ENCODE measurements at places on chromosomes 16 and 17. TPM values are rescaled to one million over a fixed set of nuclear protein-coding genes. Genes with fewer than 3 reads are reported as not detected.

DNA sequence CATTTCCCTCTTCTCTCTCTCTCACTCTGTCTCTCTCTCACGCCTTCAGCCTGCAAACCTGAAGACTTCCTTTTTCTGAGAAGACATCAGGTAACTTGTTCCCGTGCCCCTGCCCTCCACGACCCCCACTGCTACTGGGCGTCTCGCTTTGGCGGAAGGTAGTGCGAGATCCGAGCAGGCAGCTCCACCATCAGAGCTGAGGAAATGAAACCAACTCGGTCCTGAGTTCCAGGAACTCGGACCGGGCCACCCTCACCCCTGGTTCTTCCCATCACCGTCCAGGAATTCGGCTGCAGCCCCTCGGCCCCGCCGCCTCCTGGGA lies 585 bp downstream of the MLKL start:
- DNase-seq = no peak

- DNase-seq = no peak
Measured at GRCh38 chr17:31275116-31275515, 21.9 kb downstream of the OMG start.

GRCh38 chr16:71930013-71930563 lies 34.8 kb downstream of the IST1 start:
- DNase-seq = no peak

GRCh38 chr16:21946889-21947635 lies 6.1 kb upstream of the UQCRC2 start:
- no peak for DNase-seq

DNA sequence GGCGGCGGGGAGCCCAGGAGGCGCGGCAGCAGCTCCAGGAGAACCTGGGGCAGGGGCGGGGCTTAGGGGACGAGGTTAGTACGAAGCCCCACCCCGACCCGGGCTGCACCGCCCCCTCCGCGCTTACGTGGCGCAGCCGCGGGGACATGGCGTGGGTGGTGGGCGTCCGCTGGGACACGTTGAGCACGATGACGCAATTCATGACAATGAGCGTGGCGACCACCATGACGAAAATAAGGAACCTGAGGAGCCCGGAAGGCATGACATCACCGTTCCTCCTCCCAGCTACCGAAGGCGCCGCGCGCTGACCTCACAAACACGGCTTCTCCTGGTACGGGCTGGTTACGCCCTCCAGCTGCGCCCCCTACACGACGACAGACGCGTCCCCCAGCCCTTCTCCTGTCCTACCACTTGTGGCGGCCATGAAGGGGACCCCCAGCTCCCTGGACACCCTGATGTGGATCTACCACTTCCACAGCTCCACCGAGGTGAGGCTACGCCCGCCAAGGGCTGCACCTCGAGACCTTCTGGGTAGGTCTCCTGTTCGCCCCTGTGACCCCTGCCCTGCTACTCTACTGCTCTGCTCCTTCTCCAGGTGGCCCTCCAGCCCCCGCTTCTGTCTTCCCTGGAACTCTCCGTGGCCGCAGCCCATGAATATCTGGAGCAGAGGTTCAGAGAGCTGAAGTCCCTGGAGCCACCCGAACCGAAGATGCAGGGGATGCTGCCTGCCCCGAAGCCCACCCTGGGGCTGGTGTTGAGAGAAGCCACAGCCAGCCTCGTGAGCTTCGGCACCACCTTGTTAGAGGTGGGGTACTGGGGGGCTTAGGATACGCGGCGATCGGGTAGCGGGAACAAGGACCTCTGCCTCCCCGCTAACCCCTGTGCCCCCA lies at the start of gene C17orf107:
Gene C17orf107, plus strand, starts transcription at position 196 of the 890 bp plus-strand sequence. Its CDS starts 227 bp downstream, at position 423.
- DNase-seq = no peak

The SULT1A4 gene
- polyA plus RNA-seq = 1.4 TPM

DNA sequence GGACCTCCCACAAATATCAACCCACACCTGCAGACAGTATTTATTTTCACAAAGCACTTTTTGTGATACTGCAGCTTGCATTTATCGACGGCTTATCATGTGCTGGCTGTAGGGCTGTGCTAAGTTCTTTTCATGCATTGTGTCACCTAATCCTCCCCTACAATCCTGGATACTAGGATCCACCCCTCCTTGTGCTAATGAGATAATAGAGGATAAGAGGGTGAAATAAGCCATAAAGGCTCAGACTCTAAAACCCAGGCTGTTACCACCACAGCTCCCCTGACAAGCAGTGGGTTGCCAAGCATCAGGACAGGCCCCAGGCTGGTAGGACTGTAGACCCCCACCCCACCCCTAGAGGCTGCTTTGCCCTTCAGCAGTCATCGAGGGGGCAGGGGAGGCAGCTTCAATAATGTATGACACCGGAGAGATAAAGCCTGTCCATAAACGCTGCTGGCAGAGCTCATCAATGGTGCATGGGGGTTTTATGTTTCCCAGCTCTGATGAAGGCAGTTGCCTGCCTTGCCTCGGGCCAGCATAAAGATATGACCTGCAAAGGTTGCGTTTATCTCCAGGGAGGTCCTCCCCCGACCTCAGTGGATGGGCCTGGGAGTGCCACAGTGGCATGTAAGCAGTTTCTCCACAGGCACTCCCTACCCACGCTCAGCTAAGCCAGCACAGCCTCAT lies 73.9 kb upstream of the C16orf82 start:
- no peak for DNase-seq

DNA sequence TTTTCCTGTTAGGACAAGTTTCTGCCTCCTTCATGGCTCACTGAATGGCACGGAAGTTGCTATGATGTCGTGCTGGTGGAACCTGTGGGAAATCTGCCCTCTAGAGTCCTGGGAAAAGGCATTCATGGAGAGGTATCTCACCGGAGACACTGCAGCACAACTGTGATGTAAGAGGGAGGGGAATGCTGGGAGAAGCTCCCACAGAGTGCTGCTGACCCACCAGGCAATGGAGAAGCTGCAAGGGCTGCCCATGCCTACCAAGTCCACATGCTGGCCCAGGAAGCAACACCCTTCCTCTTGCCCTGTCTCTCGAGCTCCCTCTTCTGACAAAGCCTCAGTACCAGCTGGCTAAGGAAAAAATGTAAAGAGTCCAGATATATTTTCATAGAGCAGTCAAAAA lies 45.2 kb upstream of the SLC5A11 start:
- no peak for DNase-seq

DNA sequence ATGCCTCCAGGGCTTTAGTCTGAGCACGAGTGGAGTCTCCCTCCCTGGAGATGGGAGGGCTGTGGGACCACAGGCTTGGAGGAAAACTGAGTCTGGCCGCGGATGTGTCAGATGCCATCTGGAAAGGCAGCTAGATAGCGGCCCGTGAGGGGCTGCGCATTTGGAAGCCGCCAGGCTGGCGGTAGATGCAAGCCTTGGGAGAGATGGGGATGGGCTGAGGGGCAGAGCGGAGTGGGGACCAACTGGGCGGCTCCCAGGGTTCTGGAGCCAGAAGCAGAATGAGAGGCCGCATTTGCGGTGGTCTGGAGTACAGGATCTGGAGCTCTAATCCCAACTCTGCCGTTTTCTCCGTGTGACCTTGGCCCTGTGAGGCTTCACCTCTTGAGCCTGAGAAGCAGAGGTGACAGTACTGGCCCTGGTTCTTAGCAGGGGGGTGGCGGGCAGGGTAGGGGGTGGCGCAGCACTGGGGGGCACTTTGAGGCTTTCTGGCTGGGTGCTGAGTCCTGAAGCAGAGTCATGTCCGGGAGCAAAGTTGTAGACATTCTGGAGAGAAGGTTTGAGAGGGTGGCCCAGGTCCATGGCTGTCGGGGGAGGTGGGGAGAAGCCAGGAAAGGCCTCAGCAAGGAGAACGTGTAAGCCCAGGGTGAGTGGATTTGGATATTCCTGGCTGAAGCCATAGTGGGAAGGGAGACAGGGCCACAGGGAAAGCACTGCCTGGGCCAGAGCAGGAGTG lies 6.7 kb downstream of the INO80E start:
- no peak for DNase-seq

DNA sequence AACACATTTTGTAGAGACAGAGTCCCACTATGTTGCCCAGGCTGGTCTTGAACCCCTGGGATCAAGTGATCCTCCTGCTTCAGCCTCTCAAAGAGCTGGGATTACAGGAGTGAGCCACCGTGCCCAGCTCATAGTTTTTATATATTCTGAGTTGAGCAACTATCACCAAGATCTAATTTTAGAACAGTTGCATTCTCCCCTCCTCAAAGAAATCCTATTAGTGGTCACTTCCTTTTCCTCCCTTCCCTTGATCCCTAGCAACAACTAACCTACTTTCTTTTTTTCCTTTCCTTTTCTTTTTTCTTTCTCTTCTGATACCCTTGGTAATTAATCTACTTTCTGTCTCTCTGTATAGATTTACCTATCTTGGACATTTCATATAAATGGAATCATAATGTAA lies 61.5 kb upstream of the B4GALNT2 start:
- no peak for DNase-seq

DNA sequence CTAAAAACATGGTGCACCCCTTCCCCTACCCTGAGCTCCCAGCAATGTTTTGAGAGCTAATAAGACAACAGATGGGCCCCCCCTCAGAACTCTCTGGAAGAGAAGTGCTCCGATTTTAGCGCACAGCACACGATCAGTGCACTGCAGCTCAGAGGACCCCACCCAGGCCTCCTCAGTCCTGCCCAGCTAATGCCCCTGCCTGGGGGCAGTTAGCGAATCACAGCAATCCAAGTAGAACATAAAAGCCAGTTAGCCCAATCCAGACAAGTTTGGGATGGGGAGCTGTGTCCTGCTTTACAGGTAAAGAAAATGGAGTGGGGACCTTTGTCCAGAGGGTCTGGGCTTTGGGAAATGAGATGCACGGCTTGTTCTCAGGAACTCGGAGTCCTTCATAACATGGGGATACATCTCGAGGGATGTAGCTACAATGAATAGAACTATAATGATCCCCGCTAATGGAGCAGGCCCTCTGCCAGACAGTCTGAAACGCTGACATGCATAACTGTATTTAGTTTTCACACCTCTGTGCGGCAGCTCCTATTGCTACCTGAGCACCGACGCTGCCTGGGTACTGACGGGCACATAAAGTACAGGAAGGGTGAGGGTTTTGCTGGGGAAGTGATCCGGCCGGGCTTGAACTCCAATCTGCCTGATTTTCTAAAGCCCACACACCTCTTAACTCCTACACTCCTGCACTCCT lies 29.7 kb upstream of the CDC42EP4 start:
- DNase-seq = no peak

Data from H1 (cell line).